ENCODE measurements at places on chromosomes 3 and 15. TPM values are rescaled to one million over a fixed set of nuclear protein-coding genes. Genes with fewer than 3 reads are reported as not detected.

Gene SI
- not detected for total RNA-seq

DNA sequence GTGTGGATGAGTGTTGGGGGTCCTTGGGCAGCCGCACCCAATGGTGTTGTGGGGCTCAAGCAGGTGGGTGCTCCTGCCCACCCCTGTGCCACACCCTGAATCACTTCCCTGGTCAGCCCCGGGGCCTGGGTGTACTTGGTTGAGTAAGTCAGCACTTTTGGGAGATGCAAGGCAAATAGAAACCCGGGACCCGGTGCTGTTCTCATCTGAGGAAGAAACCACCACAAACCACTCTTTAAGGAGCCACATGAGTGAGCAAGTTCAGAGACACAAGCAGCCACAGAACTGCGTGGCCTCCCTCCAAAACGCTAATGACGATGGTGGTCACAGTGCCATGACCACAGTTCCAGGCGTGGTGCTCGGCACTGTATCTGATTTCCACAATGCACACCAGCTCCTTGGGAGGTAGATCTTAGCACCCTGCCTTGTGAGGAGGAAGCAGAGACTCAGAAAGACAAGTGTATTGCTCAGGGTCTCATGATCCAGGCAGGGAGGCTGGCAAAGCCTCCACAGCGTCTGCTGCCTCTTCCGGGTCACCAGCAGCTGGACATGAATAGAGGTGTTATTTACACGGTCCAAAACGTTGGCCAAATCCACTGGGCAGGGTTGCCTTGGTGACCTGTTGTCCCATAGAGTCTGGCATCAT lies 118.2 kb upstream of the ALDH1A3 start:
- peaks cover 3% of the 10 kb centered on the region for H3K27me3 ChIP-seq
- no peaks in the 10 kb centered on the region for H3K36me3 ChIP-seq
- H3K27ac ChIP-seq = no peak overlapping the region
- DNase-seq = no peak

Gene PLA2G4E
- total RNA-seq = not detected

GRCh38 chr15:88636654-88637053 lies 2.2 kb upstream of the ISG20 start:
- peaks cover 36% of the 10 kb centered on the region for H3K4me1 ChIP-seq
- peak overlapping the region; percentile 98 for H3K27ac ChIP-seq
- H3K27me3 ChIP-seq = no peaks in the 10 kb centered on the region
- no peak for DNase-seq
- no peaks in the 10 kb centered on the region for H3K36me3 ChIP-seq

Gene CD86
- 2.1 TPM for total RNA-seq

GRCh38 chr15:63491979-63492378 lies 12.4 kb upstream of the USP3 start:
- H3K36me3 ChIP-seq = no peaks in the 10 kb centered on the region
- no peak for DNase-seq
- H3K27me3 ChIP-seq = no peaks in the 10 kb centered on the region
- H3K4me1 ChIP-seq = peaks cover 14% of the 10 kb centered on the region
- H3K4me3 ChIP-seq = no peak overlapping the region

GRCh38 chr3:98012979-98013378 lies 22.1 kb downstream of the GABRR3 start:
- no peak for DNase-seq
- no peaks in the 10 kb centered on the region for H3K36me3 ChIP-seq
- peak overlapping the region; percentile 20 for H3K27ac ChIP-seq
- no peak overlapping the region for H3K4me3 ChIP-seq

GRCh38 chr3:128991355-128991895 lies 2.5 kb downstream of the CFAP92 start:
- H3K27me3 ChIP-seq = no peaks in the 10 kb centered on the region
- H3K4me1 ChIP-seq = peaks cover 13% of the 10 kb centered on the region
- no peaks in the 10 kb centered on the region for H3K36me3 ChIP-seq
- H3K27ac ChIP-seq = no peak overlapping the region
- H3K4me3 ChIP-seq = no peak overlapping the region
- no peak for DNase-seq

DNA sequence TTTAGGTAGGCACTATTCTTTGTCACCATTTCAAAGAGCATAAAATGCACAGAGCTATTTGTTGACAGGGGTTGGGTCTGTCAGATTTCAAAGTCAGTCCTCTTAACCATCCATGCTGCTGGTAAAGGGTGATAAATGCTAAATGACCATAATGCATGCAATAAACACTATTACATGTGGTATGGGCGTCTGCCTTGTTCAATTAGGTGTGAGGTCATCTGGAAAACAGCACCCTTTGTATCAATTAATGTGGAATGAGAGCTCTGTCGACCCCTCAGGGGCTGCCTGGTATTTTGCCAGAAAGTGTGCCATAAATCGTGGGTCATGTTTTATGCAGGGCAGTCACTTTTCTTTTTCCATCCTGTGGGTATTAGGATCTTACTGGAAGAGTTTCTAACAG lies 235.6 kb downstream of the SV2B start:
- peaks cover 6% of the 10 kb centered on the region for H3K27me3 ChIP-seq
- no peak overlapping the region for H3K4me3 ChIP-seq
- H3K27ac ChIP-seq = no peak overlapping the region
- H3K36me3 ChIP-seq = no peaks in the 10 kb centered on the region
- H3K4me1 ChIP-seq = no peaks in the 10 kb centered on the region
